ENCODE measurements at places on chromosomes 3 and 15.

DNA sequence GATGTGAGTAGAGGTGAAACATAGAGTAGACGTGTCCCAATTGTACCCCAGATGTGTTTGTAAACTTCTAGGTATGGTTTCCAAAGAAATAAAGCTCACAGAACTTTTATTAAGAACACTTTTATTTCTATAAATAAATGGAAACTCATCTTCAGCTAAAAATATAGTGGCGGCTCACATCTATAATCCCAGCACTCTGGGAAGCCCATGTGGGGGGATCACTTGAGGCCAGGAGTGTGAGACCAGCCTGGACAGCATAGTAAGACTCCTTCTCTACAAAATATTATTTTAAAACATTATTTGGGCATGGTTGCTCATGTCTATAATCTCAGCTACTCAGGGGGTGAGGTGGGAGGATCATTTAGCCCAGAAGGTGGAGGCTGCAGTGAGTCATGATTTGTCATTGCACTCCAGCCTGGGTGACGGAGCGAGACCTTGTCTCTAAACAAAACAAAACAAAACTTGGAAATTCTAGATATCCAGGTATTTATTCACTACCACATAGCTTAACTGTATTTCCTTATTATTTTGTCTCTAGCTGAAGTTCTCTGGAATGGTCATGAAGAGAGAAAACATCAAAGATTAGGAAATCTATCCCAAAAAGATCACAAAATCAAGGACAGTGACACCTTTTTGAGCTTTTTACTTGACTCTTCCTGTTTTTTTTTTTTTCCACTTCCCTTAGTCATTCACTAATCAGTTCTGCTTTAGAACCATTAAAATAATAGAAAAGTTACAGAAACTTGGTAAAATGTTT lies 258.1 kb downstream of the TIGIT start:
- peak; percentile 55 for DNase-seq

- no peak for DNase-seq
These were observed 141.4 kb downstream of the RBPMS2 start for GRCh38 chr15:64634027-64634426.

DNA sequence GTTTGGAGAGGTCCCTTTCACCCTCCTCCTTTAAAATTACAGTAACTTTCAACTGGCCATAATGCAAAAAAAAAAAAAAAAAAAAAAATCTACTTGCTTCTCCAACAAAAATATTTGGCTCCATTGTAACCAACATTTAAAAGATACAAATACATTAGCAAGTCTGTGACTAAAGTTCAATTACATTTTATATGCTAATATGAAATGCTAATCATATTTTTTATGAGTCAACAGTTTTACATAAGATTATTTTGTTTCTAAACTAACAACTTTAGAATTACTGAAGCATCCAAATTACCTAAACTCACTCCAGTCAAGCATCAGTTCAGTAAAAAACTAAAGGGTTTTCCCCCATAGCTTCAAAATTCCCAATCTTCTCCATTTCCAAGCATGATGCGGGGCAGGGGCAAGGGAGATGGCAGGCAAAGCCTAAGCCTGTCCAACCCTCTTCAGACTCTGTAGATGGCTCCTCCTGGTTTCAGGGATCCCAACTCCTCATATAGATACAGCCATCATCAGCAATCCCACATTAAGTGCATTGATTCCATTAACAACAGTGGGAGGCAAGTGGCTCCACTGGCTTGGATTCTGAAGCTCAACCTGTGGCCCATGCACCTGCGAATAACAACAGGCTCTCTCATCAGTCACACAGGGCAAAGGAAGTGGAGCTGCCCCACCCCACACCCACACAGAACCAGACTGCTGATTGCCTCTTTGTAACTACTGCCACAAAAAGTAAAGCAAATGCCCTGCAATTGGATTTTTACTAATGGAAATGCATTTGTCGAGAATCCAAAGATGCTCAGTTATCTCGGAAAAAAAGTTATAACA lies 15.0 kb downstream of the SFMBT1 start:
- no peak for DNase-seq

- no peak for DNase-seq
These were observed 379.2 kb downstream of the VPS13C start for GRCh38 chr15:61681038-61681418.

GRCh38 chr15:57415602-57416001 lies 39.3 kb downstream of the CGNL1 start:
- DNase-seq, result peak; percentile 12

DNA sequence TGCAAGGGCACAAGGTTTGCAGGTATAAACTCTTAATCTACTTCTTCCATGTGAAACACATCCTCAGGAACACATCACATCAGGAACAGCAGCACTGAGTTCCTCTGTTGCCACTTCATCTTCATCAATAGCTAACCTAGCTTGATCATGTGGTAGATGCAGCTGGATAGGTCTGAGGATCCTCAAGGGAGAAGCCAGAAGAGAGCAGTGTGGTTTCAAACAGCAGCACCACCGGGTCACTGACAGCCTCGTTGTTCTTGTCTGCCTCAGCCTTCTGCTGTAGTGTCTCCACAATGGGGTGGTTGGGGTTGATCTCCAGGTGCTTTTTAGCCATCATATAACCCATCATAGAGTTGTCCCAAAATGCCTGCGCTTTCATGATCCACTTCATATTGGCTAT lies 58.8 kb downstream of the ADAM10 start:
- no peak for DNase-seq

GRCh38 chr3:149867563-149867962 lies 54.5 kb downstream of the RNF13 start:
- no peak for DNase-seq

GRCh38 chr3:149969110-149969939 lies 1.4 kb downstream of the PFN2 start:
- DNase-seq, result peak; percentile 90

DNA sequence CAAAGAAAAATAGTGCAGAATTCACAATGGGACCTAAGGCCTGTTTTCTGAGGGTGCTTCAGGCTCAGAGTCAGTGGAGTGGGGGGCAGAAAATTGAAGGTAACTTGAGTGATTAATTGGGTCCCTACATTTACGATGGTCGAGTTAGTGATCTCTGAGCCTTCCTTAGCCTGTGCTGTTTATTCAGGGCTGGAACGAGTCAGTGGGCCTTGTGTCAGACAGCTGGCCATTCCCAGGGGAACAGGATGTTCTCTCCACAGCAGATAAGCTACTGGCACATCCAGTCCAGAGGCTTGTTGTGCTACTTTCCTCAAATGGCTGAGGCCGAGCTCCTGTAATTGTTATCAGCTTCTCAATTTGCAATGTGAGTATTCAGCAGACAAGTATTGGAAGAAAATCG lies 29.2 kb upstream of the CNTN3 start:
- DNase-seq, result peak; percentile 61

DNA sequence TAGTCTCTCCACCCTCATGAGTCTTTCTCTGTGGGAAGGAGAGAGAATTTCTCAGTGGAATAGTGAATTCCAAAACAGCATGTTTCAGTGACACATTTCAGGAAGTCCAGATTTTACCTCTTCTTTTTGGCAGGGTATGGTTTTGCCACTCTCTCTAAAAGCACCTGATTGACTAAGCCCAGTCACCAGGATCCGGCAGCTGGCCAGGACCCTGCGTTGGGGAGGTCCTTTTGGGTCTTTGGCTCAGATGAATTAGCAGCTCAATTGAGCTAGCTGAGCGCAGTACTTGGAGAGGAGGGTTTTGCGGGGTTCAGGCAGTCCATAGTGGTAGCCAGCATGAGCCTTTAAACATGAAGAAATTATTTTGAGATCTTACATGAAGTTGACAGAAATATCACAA lies 548.2 kb downstream of the PDCD6IP start:
- DNase-seq, result no peak

DNA sequence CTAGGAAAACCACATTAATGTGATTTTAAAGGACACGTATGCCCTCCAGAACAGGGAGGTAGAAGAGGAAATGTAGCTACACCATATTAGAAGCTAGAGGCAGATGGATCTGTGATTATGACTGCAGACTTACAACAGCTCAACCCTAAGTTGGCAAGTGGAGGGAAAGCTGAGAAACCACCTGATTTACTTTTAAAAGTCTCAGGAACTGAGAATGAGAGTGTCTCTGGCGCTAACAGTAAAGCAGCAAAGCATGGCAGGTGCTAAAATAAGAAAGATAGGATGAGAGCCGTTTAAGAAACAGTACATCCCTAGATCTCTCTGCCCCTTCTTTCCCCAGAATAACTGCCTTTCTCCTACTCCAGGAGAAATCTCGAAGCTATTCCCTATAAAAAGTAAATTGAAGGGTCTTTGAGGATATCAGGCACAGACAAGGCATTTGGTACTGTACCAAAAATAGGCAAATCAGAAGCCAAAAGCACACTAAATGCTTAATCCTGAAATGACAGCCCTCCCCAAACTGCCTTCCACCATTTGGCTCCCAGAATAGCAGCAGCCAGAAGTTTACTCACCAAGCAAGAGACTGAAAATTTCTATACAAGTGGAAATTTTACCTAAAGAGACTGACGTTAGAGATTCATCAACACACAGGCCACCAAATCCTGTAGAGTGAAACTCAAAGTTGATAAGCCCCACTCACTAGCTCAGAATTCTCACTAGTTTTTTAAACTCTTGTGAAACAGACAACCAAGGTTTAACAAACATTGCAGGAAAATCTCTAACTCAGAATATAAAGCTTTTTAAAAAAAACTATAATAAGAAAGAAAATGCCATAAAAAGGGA lies 34.3 kb upstream of the PARP14 start:
- no peak for DNase-seq

DNA sequence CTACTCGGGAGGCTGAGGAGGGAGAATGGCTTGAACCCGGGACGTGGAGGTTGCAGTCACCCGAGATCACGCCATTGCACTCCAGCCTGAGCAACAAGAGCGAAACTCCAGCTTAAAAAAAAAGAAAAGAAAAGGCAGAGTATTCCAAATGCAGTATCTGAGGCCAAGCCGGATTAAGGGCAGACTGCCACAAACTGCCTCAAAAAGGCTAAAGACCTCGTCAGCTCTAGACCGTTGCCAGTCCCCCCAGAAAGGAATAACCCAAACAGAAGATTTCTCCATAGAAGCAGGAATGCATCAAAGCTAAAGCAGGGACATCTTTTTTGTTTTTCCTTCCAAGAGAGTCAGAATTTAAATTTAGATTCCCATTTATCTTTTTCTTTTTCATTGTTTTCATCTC lies 72.9 kb downstream of the TM4SF4 start:
- DNase-seq, result no peak

DNA sequence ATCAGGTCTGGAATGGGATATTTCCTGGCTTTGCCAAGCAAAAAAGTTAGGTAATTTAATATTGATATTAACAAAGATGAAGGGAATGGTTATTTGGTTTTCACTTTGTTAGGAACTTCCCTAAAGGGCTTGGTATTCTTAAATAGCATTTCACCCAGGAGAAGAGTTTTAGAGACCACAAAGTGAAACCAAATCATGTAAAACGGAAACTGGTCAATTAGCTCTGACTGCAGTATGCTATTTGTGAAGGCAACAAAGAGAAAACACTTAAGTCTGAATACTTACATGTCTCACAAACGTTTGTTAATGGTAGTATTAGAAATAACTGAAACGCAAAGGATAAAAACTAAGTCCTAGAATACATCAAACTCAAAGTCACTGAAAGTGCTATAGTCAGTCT lies 32.4 kb upstream of the SETMAR start:
- DNase-seq, result peak; percentile 1

Data from fibroblast of skin of scalp (primary cell).